Astrocyte of the hippocampus (primary cell): ENCODE measurements at places on chromosomes 13 and 19.

- DNase-seq: no peak
Observed at GRCh38 chr13:65971541-65971940, 1258.6 kb downstream of the PCDH9 start.

- DNase-seq: peak; percentile 41
Observed at GRCh38 chr13:73937441-73937840, 196.8 kb downstream of the KLF12 start.

GRCh38 chr19:45008552-45008951 lies 7.3 kb downstream of the RELB start:
- DNase-seq: no peak

DNA sequence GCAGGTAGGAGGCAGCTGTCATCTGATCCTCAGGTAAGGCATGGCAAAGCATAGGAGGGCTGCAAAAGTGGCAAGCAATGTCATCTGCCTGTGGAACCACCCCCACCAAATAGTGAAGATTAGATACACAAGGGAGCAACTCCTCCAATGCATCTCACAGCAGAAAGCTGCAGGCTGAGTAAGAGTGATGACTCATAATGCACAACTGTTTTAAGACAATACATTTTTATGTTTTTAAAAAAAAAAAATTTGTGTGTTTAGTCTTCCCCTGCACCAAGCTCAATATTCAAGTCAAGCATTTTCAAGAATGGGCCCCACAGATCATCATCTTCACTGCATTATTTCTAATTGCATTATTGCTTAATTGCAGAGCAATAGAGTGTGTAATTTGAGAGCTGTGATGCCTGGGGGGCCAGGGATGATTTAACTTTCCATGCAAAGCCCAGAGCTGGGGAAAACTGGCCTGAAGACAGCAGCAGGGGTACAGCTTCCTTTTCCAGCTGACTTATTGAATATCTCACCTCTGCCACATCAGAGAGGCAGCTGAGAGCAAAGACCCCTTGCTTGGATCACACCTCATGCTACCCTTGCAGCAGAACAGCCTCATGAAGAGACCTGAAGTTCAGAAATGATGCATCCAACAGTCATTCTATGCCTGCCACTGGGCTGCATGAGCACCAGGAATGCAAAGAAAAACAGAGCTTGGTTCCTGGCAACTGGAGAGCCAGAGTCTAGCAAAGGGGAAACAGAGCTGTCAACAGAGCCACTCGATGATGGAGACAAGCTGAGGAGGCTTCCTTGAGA lies 22.7 kb upstream of the POP4 start:
- peak; percentile 8 for DNase-seq

DNA sequence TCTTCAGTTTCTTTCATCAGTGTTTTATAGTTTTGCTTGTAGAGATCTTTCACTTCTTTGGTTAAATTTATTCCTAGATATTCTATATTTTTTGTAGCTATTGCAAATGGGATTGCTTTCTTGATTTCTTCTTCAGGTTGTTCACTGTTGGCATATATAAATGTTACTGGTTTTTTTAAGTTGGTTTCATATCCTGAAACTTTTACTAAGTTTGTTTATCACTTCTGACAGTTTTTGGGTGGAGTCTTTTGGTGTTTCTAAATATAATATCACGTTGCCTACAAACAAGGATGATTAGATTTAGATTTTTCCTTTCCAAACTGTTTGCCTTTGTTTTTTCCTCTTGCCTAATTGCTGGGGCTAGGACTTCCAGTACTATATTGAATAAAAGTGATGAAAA lies 109.7 kb downstream of the PAN3 start:
- DNase-seq: no peak

DNA sequence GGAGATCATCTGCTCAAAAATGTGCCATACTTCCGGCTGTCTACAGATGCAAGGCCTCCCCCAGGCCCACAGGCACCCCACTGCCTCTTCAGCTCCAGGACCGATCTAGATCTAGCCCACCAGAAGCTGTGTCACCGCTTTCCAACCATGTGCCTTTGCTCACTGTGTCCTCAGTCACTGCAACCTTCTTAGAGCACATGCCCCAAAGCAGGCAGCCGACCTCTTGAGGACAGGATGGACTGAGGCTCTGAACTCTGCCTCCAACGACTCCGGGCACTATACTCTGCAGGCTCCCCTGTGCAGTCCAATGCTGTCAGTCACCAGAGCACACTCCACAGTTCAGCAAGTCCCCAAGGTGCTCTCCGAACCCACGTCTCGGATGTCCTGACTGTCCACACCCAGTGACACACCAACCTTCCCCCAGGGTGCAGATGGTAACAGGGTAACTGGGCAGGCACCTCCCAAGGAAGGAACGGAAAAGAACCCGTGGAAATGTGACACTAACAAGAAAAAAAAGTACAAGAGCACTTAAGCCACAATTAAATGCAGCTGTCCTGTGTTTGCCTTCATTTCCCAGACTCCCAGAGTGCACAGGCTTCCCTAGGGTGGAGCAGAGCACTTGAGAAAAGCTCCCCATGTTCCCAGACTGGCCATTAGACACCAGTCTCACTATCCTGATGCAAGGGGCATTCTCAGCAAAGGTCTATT lies 4.8 kb downstream of the STK24 start:
- peak; percentile 15 for DNase-seq

GRCh38 chr19:55308281-55308680 lies 16.9 kb downstream of the TMEM150B start:
- no peak for DNase-seq

DNA sequence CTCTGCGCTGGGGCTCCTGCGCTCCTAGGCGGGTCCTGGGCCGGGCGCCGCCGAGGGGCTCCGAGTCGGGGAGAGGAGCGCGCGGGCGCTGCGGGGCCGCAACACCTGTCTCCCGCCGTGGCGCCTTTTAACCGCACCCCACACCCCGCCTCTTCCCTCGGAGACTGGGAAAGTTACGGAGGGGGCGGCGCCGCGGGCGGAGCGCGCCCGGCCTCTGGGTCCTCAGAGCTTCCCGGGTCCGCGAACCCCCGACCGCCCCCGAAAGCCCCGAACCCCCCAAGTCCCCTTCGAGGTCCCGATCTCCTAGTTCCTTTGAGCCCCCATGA lies at the start of gene GJB2:
TSS of gene GJB2 (minus strand) at position 103 of the 326 bp plus-strand sequence. CDS start 3,357 bp downstream, outside the sequence.
- no peak for DNase-seq

- peak; percentile 34 for DNase-seq
Observed at GRCh38 chr19:6023085-6023682, 45.2 kb upstream of the RANBP3 start.

GRCh38 chr19:15444505-15445226 lies 5.1 kb downstream of the WIZ start:
- DNase-seq: no peak

- no peak for DNase-seq
Observed at GRCh38 chr13:99484473-99484872, 16.8 kb upstream of the TM9SF2 start.

GRCh38 chr19:3766520-3766919 lies 4.0 kb downstream of the MRPL54 start:
- no peak for DNase-seq

- DNase-seq: no peak
Observed at GRCh38 chr19:2164020-2164998, 576 bp downstream of the DOT1L start.

- DNase-seq: no peak
Observed at GRCh38 chr19:3745363-3746045, 16.0 kb downstream of the APBA3 start.

DNA sequence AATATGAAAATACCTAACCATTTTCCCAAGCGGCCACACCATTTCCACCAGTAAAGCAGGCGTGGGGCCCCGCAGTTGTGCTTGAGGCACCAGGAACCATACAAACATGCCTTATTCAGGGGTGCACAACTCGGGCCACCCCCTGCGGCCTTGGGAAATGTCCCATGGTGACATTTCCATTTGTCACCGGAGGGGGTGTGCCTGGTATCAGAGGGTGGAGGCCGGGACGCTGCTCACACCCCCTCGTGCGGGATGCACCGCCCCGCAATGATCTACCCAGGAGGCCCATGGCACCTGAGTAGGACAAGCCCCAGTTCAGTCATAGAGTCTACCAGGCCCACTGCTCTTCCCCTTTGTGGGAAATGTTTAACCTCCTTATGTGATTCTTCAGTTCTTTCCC lies 218.8 kb downstream of the TEX29 start:
- DNase-seq: no peak

- DNase-seq: peak; percentile 32
Observed at GRCh38 chr19:8935460-8935859, 74.7 kb downstream of the MUC16 start.

- DNase-seq: no peak
Observed at GRCh38 chr13:20891034-20891433, 11.5 kb downstream of the XPO4 start.

- DNase-seq: peak; percentile 85
Observed at GRCh38 chr19:4930664-4931063, 21.4 kb downstream of the UHRF1 start.

- DNase-seq: no peak
Observed at GRCh38 chr19:35265900-35266519, 2.8 kb upstream of the USF2 start.

DNA sequence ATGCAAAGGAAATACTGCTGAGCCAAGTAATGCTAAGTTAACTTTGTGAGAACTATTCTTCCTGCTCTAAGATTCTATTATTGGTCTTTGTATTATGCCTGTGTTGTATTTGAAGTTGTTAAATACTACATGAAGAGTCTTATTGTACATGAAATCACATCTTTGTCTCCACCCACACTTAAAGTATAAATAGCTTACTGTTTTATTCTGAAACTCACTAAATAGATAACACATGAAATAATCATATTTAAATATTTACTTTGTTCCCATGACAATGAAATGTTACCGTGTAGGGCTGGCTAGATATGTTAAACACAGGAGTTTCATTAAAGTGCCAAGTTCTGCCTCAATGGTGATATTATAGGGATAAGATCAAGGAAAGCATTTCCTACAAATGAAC lies 562.1 kb upstream of the ATXN8OS start:
- no peak for DNase-seq

DNA sequence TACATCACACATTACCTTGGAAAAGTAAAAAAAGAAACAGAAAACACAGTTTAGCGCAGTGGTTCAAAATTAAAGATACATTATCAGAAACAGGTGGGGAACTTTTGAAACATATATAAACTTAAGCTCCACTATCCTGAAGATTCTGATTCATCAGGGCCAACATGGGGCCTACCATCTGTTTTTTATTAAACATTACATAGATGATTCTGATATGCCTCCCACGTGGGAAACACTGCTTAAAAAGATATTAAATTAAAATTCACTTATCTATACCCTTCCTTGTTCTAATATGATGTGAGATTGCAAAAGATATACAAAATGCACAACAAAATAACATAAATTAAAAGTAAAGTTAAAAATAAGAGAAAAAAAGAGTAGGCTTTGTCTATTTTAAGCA lies 125.0 kb downstream of the VWA8 start:
- DNase-seq: no peak

DNA sequence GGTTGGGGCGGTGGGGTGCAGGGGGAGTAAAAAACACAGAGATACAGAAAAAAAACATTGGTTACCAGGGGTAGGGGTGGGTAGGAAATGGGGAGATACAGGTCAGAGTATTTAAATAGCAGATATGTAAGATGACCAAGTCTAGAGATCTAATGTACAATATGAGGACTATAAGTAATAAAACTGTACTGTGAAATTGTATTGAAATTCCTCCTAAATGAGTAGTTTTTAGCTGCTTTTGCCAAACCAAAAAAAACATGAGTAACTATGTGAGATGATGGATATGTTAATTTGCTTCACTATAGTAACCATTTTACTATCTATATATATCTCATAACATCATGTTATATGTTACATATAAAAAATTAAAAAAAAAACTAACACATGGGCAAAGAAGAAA lies 29.6 kb downstream of the VWA8 start:
- no peak for DNase-seq

GRCh38 chr13:109904218-109904617 lies 117.8 kb upstream of the IRS2 start:
- DNase-seq: no peak

DNA sequence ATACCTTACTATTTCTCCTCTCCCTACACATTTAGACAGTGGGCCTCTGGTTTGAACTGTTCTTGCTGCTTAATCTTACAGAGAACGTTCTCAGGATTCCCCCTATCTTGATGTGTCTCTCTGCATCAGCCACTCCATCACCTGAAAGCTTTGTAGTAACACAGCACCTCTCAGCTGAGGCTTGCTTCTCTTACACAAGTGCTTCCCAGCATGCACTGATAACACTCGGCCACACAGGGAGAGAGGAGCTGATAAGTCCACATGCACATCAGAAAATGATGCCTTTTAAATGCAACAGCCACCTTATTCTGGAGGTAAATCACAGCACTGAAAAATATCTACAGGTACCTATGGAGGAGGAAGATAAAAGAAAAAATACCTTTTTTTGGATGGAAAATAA lies 192.2 kb upstream of the TSHZ3 start:
- no peak for DNase-seq

DNA sequence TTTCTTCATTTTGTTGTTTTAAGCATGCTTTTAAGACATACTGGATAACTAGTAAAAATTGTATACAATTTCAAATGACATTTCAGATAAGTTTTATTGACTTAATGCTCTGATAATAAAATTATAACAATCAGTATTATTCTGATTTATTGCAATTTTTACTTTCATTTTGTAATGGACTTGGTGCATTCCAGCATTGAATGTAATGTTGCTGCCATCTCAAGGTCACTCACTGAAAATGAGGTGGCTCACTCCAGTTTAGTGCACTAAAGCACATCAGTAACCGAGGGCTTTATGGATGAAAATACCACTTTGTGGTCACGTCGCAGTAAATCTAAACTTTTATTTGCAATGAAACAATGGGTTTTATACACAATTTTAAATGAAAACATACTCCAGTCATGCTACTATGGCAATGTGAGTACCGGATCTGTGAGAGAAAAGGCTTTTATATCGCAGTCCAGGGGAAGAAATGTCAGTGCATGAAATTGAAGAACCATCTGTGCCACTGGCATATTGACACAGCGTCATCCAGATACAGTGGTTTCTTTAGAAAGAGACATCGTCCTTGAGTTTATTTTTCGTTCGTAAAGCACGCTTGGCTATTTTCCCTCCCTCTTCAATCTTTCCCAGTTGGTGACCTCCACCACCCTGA lies 20.7 kb upstream of the ZNF507 start:
- DNase-seq: no peak

- peak; percentile 97 for DNase-seq
Observed at GRCh38 chr19:19033426-19034203, at the start of the genes ARMC6 and SUGP2. Gene ARMC6, plus strand, starts transcription at chr19:19033603. Its CDS starts 607 bp downstream, at chr19:19034210. Gene SUGP2, minus strand, starts transcription at chr19:19033517. Its CDS starts 2,446 bp downstream, at chr19:19031071.

DNA sequence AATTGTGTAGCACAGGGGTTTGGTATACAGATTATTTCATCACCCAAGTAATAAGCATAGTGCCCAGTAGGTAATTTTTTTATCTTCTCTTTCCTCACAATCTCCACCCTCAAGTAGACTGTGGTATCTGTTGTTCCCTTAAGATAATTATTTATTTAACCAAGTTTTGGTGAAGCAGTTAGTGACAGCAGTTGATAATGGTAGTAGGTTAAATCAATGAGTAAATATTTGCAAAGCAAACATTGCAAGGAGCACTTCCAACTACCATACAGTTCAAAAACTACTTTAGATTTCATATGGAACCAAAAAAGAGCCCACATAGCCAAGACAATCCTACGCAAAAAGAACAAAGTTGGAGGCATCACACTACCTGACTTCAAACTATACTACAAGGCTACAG lies 291.8 kb downstream of the KCTD12 start:
- DNase-seq: no peak
